Left lobe of liver (tissue), 2 donors: ENCODE measurements at places on chromosomes 5 and 9.

GRCh38 chr5:35741126-35741716, 115.5 kb upstream of the IL7R start:
- DNase-seq, result peak; percentile 65

DNA sequence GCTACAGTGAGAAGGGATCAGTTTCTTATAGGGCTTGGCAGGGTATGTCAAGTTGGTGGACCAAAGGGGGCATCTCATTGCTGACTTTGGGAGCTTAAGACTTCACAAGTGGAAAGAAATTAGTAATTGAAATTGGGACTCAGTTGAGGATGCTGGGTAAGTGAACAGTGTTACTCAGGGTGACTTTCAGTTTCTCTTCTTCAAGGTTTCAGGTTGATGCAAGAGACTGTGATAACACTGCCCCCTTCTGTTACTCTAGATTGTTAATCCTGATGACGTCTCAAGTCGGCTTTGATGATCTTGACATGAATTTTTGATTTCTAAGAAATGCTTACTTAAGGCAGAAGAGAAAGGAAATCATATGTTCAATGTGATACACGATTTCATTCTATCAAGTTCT, 21.3 kb downstream of the KCTD16 start:
- no peak for DNase-seq

DNA sequence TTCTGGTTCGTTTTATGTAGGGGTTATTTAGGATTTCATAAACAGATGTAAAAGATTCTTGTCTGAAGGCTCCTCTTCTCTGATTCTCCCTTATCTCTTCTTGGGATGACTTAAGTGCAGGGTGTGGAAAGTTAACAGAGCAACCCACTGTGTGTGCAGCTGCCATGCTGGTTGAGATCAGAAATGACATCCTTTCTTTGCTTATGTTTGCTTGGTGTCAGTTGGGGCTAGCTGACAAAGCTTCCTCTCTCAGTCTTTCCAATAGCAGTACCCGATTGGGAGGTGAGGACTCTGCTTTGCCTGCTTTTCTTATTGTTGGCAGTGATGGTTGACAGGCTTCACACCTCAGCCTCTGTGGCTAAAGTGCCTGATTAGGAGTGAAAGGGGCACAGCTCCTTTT, 26.5 kb downstream of the OGN start:
- no peak for DNase-seq

GRCh38 chr5:101675510-101676219, 620.4 kb downstream of the SLCO4C1 start:
- DNase-seq, result no peak

DNA sequence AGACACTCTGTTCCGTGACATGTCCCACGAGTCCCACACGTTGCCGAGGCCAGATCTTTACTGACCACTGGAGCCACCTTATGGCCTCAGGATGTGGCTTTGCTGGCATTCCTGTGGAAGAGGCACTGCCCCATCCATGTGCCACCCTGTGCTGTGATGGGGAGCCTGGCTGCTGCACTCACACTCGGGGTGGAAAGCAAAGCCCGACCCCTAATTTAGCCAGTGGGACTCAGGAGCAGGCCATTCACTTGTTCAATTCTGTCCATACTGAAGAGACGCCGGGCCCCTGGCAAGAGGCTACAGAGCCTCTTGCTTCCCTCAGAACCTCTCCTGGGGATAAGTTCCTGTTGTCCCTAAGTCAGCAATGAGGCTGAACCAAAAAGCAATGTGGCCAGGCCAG, 18.6 kb upstream of the CEP72 start:
- no peak for DNase-seq

- no peak for DNase-seq
These were observed 12.4 kb downstream of the SLC30A5 start for GRCh38 chr5:69105996-69106906.

DNA sequence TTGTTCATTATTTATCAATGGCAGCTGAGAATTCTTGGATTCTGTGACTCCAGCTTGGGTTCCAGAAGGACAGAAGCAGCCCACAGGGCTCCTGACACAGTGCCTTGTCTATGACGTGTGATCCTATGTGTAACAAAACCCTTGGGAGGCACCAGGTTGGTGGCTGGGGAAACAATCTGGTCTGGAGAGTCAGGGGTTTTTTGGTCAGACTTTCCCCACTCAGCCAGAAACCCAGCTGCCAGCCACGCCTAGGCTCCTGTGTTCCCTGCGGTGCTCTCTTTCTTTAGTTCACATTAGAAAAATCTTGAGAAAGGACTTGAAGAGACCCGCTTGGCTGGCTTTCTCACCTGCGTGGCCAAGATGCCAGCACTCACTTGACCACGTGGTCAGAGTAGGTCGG, 15.5 kb upstream of the ZBED3 start:
- DNase-seq, result no peak

DNA sequence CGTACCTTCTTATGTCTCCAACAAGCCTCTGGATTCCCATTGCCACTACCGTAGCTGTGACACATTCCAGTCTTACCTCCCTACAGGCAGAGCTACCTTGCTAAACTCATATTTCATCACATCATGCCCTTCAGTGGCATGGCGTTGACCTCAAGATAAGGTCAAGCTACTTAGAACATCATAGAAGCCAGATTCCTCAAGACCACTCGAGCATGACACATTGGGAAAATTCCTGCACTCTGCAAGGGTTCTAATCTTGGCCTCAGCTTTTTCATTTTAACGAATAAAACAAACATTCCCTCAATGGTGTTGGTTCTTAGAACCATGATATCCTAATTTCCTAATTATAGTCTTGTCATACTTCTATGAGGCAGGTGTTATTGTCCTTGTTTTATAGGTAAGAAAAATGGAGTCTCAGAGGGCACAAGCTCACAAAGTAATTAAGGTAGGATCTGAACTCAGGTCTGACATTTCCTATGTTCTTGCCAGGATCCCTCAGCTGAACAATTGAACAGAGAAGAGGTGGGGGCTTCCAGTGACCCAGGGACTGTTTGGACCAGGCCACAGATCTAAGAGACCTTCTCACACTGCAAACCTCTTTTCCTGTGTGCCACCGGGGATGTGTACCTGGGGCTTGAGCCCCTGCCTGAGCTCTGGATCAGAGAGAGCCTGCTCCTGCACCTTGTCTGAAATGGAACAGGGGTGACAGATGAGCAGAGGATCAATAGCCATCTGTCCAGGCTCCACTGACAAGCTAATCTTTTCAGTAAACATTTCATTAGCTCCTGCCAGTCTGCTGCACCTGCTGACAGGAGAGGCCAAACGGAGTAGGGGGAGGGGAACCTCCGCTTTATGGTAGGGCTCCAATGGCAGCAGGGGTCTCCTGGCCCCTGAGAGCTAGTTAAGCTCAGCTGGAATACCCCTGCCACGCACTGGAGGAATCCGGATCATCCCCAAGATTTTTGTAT, 49.3 kb downstream of the ALG2 start:
- DNase-seq, result no peak

DNA sequence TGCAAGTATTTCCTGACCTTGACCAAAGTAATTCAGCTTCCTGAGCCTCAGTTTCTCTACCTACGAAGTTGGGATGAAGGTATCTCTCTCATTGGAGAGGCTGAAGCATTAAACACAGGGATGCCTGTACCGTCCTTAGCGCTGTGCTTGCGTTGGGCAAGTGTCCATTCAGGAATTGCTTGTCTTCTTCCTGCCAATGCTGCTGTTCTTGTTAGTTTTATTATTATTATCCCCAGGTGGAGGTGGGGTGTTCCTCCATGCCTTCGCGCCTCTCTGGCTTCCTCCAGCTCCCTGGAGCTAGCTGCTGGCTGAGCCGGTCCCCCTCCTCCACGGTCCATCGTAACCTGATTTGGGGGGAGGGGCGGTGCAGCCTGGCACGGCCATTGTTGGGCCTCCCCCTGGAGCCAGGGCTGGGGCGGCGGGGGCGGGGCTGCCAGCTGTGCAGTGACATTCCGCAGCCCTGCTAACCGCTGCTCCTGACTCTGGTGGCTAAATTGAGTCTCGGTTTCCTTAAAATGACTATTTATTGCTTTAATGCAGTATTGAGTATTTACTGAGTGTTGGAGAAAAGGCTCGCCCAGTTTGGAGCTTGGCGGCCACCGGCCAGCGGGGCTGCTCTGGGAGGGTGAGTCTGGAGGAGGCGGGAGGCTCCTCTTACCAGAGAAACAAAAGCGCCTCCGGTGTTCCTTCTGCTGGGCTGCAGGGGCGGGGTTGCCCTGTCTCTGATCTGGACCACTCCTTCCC, 51.3 kb downstream of the LMX1B start:
- no peak for DNase-seq

- DNase-seq, result no peak
These were observed 43.5 kb downstream of the MTX3 start for GRCh38 chr5:79947567-79947966.

GRCh38 chr9:69047371-69047770, 11.8 kb downstream of the FXN start:
- DNase-seq, result no peak

DNA sequence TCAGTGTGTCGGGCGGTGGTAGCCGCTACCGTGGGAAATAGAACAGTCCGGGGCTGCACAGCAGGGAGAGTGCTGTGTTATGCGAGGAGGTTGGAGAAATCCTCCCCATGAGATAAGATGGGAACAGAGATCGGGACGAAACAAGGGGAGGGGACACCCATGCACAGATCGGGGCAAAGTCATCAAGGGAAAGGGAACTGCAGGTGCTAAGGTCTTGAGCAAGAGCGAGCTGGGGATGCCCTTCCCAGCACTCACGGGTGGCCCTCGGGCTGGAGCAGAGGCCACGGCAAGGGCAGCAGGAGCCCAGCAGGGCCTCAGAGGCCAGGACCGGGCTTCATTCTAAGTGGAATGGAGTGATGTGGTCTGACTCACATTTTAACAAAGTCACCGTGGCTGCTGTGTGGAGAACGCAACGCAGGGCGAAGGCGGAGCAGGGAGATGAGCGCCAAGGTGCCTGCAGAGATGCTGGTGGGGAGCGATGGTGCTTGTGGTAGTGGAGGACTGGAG, 7.7 kb downstream of the IL13 start:
- DNase-seq, result no peak

GRCh38 chr9:37507566-37508134, 21.9 kb downstream of the POLR1E start:
- no peak for DNase-seq

DNA sequence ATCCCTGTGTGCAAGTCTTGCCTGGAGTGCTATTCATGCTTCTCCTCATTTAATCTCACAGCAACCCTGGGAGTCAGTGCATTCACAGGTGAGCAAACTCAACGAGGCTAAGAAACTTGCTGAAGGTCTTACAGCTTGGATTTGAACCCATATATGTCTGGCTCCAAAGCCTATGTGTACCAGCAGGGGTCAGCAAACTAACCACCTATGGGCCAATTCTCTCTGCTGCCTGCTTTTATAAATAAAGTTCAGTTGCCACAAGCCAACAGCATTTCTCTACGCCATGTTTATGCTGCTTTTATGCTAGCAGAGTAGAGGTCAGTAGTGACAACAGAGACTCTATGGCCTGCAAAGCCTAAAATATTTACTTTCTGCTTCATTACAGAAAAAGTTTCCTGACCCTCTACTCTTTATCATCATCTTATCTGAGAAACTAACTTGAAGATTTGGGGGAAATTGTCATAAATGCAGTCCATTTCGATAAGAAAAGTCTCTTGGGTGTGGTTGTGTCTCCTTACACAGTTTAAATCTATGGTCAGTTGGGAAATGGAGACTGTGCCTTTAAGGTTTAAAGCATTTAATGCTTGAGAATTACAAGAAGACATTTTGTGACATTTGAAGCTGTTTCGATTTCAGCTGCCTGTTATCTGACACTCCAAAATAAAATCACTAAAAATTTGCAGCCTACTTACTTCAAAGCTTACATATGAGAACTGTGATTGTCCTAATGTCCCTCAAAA, 137.7 kb downstream of the PRELID2 start:
- no peak for DNase-seq

DNA sequence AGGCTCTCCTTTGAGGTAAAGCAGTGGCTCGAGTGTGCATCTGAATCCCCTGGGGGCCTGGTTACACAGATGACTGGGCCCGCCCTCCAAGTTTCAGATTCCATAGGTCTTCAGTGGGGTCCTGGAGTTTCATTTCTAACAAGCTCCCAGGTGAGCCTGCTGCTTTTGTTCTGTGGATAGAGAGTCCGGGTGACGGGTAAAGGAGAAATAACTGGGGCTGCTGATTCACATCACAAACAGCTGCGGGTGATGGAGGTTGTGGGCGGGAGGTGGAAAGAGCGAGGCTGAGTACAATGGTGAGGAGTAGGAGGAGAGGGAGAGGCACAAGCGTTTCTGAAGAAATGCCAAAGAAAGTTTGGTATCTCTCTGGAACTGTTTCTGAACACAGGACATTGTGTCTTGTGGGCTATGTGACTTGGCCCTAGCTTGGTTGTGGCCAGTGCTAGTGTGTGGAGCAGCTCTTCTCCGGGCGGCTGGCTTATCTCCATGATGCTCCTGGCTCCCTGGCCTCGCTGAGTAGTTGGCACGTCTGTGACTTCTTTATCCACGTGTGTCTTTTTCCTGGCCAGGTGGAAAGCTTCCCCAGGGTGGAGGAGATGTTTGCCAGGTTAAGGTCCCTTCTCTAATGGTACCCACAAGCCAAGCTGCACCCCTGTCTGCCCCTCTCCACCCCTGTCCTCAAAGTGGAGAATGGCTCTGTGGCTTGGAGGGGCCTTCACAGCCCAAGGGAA, 61.7 kb downstream of the HSPA4 start:
- no peak for DNase-seq

DNA sequence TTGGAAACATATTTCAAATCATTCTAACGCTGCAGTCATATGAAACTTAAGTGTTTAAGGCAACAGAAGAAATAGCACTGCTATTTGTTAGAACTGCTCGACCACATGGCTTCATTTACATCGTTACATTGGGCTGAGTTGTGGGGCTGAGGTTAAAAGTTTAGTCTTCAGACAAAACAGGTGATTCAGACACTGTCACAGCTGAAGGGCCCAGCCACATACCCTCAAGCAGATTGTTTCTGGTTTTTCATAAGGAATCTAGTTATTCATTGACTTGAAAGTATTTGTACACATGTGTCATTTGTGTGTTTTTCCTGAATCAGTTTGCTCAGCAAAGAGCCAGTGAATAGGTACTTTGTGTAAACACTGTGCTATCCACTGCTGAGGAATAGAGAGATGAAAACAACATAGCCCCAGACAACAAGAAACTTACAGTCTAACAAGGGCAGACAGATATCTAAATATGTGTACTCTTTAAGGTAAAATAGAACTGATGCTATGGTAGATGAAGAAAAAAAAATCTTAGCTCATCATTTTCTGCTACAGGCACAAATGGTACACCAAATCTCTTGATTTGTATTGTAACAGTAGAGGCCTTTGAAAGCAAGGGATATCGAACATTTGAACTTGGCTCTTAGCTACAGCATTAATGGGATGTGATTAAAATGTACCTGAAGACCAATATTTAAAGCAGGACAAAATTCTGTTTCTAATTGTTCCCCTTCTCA, 357.6 kb upstream of the RPS23 start:
- no peak for DNase-seq

DNA sequence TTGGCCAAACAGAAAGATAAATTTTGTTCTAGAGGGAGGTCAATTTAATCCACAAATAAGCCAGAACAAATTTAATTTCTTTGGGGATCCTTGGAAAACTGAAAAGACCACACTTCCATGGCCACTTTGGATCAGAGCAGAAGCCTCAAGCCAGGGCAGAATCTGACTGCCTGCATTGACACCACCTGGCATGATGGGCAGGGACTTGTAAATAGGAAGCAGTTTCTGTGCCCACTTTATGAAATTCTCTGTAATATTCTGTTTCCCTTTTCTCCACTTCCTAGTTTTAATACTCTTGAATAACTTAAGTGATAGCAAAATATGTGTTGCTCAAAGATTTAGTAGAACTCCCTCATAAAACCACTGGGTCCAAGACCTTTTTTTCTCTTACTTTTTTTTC, 6.7 kb upstream of the TMEM252 start:
- no peak for DNase-seq
